ENCODE measurements at places on chromosomes 5 and 9.

DNA sequence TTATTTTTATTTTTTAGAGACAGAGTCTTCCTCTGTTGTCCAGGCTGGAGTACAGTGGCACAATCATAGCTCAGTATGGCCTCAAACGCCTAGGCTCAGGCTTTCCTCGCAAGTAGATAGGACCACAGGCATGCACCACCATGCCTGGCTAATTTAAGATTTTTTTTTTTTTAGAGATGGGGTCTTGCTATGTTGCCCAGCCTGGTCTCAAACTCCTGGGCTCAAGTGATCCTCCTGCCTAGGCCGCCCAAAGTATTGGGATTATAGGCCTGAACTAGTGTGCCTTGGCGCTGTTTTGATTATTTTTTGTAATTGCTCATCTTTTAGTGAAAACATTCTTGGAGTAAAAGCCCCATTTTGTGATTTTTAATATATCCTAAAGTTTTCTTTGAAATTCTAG, 5.4 kb downstream of the YTHDC2 start:
- no peak for DNase-seq

DNA sequence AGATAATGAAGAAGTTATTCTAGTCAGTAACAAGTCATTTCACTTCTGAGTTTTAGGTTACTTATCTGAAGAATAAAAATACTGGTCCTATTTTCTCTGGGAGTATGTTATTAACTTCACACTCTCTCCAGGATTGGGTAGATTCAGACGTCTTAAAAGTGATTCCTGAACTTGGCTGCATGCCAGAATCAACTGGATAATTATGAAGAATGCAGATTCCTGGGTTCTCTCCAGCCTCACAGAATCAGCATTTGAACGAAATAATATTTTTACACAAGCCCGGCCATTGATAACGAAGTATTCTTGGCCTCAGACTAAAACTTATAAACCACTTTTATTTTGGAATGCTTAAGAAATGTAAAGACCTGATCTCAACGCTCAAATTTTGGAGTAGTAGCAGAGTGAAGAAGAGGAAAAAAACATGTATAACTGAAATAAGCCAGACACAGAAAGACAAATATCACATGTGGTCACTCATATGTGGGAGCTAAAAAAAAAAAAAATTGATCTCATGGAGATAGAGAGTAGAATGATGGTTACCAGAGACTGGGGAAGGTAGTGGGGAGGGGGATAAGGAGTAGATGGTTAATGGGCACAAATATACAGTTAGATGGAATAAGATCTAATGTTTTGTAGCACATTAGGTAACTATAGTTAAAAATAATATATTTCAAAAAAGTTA, 507.3 kb downstream of the ISL1 start:
- DNase-seq: no peak

DNA sequence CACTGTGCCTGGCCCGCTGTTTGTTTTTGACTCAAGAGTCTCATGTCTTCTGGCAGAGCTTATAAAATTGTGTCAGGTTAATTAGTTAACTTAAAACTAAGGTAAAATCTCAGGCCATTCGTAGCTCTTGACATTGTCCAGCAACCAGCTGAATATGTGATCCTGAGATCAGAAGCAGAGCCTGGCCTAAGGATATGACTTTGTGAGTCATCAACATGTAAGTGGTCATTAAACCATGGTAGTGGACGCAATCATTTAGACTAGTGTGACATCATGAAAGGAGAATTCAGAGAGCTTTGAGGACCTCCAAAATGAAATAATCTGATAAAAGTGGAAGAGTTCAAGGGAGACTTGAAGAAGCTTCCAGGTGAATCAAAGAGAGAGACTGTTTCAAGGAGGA, 23.3 kb downstream of the SPZ1 start:
- peak; percentile 4 for DNase-seq

GRCh38 chr5:39062530-39062929, 11.7 kb downstream of the RICTOR start:
- DNase-seq: no peak

GRCh38 chr5:95863383-95863757, 40.8 kb upstream of the GLRX start:
- DNase-seq: peak; percentile 61

GRCh38 chr5:9337928-9338595, 207.8 kb downstream of the SEMA5A start:
- DNase-seq: peak; percentile 89

DNA sequence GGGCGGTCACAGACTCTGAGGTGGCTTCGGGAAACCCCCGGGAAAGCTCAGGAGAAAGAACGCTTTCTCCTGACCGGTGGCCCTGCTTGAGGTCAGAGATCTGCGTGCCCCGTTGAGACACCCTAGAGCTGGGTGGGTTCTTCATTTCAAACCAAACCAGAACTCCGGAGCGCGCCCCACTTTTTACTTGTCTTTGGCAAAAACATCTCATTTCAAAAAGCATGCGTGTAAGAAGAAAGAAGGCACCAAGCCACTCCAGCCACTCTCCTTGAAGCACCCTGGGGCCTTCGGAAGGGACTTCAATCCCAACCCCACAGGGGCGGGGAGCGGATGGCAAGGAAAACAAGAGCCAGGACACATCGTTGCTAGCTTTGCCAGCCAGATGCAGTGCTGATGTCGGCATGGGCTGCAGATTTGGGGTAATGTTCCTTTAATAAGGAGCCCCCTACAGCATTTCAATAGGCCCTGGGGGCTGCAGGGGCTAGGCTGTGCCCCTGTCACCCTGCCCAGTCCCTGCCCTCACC, 171.7 kb downstream of the ERCC6L2 start:
- no peak for DNase-seq

DNA sequence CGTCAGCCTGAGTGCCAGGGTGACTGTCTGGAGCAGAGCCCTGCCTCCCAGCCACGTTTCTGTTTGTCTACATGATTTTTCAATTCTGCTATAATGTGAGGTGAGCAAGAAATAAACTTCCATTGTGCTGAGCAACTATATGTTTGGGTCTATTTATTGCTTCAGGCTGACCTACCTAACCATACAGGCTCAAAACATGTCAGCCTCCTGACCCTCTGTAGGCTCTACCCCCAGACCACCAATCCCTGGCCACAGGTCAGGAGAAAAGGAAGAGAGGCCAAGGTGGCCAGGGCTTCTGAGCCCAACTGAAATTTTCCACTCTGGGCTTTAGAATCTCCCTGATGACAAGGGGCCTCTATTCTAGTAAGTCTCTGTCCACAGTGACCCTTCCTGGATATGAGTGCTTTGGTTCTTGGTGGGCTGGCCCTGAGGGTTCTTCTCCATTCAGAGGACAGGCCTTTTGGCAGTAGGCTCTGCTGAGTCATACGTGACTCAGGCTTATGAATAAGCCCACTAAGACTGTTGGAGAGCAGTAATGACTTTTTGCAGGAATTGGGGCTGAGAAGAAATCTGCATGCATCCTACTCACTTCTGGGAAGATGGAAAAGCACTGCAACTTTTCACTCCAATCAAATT, 117.2 kb upstream of the TBCA start:
- peak; percentile 99 for DNase-seq

DNA sequence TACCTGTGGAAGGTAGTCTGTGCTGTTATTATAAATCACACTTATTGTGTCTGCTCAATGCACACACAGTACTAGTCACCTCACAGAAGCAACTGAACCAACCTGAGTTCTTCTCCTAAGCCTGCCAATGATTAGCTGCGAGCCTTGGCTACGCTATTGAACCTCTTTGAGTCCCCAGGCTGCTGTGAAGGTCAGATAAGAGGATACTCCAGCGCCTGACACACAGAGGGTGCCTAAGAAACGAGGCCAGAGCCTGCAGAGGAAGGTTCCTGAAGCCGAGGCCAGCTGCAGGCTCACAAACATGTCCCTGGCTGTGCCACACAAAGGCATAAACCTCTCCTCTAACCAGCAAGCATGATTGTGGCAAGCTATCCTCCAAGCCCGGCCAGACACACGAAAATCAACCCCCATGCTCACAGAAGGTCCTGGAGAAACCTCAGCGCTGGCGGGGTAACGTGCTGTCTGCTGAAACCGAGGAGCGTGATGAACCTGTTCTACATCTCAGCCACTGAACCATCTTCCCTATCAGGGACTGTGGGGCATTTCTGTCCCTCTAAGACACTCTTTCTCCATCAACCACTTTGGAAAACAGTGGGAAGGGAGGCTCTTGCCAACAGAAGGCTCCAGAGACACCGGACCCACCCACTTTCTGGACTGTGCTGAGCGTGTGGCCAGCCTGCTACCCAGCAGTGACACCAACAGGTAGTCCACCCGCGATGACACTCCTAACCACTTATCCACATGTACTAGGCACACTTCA, 53.2 kb upstream of the SLC25A51 start:
- DNase-seq: no peak

GRCh38 chr5:181070523-181070922, 30.5 kb downstream of the BTNL9 start:
- no peak for DNase-seq

GRCh38 chr5:164355267-164355830, 849.9 kb downstream of the MAT2B start:
- no peak for DNase-seq

DNA sequence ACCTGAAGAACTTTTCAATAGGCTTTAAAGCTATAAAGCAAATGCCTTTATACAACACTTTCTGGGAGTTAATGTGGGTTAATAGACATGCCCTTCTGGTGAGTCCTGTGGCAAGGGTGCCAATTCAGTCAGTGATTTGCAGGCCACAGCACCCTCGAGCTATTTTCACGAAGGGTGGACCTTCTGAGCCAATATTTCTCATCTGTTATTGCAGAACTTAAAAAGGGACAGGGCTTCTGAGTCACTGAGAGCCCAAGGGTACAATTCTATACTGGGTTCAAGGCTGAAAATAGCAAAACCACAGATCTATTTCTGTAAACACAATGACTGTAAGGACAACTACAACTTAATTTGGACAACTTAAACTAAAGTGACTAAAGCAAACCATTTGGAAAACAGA, 92.8 kb downstream of the GABRG2 start:
- no peak for DNase-seq

DNA sequence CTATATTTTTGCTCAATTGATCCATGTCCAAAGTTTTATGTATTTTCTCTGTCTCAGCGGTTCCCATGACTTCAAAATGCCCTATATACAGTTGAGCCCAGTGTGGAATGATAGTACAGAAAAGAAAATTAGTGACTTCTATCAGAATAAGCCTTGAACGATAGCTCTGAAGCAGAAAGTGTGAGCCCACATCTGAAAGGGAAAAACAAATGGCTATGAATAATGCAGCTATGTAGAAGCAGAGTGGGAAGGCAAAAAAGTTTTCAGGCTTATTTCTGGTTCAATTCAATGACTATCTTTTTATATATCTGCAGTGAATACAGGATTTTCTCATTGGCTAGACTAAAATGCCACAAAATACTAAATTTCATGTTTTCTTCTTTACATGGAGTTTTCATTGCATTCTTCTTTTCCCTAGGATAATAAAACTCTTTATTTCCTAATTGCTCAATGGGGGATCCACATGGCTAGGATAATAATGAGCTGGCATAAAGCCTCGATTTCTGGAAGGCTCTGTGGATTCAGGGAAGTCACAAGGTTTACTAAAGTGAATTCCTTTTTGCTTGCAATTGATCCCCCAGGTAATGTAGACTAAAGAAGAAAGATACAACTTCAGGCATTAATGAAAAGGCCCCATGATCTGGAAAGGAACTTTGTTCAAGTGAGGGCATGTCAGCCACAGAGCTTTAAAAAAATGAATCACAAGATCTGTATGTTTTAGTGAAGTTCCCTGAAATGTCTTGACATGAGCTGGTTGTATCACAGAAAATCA, 377.0 kb upstream of the RIOK2 start:
- peak; percentile 23 for DNase-seq

DNA sequence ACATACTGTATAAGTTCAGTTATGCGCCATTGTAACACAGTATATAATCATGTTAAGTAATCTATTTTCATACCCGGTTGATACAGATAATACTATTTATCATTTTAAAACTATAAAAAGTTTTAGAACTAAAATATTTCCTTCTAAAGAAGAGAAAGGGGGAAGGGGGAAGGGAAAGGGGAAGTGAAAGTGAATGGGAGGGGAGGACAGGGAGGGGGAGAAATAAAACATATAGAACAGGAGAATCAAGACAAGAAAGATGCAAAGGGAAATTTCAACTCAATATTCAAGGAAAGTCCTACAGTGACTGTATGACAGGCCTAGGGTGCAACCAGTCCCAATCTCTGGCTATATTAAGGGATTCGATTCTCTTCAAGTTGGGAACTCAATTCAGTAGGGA, 1278.8 kb downstream of the MAT2B start:
- no peak for DNase-seq

GRCh38 chr5:138911441-138911840, 36.3 kb upstream of the LRRTM2 start:
- DNase-seq: peak; percentile 79

GRCh38 chr9:91156451-91157234, 205.1 kb downstream of the AUH start:
- no peak for DNase-seq

- DNase-seq: peak; percentile 46
Measured at GRCh38 chr9:81685763-81686613, 3.4 kb downstream of the TLE1 start.

DNA sequence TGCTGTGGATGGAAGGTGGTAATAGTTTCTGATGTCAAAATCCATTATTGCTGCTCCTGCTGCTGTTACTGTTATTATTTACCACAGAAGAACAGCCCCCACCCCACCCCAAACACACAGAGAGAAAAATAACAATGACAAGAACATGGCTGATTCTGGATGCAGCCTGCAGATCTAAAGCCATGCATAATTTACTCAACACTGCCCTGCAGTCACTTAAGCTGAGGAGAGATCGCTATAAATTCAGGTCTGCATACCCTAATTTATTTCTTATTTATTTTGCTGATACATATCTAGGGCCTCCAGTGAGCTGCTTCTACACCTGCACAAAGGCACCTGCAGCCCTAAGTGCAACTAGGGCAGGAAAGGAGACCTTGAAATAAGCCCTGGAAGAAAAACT, 132.0 kb downstream of the TRIM32 start:
- no peak for DNase-seq

DNA sequence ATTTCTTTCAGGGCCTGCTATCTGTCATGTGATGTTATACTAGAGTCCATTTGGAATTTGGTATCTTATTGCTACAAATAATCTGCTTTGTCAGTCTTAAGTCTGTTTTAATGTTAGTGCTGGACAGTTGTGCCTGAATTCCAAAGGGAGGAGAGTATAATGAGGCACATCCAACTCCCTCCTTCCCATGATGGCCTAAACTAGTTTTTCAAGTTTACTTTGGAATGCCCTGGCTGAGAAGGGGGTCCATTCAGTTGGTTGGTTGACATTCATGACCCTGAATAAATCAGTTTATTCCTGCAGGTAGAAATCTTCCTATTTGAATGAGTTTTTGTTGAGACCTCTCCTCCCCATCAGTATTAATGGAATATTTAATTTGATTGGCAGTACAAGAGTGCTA, 9.4 kb upstream of the LRRTM2 start:
- DNase-seq: no peak

- no peak for DNase-seq
Measured at GRCh38 chr5:140236891-140237598, 62.1 kb downstream of the CYSTM1 start.

All from EH (cell line).